ENCODE measurements at places on chromosomes 2 and 18.
A peak's percentile ranks its signal among the peaks of the same experiment; 100 is the strongest.

DNA sequence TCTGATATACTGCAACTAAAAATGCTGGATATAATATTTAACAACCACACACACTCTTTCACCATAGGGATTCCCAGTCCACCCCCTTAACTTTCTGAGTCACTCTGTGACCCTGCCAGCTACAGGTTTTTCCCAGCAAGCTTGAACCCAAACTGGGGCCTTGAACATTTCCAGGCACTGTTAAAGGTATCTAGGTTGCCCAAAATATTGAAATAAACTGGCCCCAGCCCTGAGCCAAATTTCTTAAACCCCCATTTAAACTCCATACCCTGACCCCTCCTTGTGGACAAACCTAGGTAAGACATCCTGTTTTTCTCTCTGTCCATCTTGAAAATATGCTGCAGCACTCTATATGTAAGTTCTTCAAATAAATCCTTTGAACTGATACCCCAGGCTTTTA lies 19.7 kb upstream of the DCTN1 start:
- peak; percentile 14 for DNase-seq

DNA sequence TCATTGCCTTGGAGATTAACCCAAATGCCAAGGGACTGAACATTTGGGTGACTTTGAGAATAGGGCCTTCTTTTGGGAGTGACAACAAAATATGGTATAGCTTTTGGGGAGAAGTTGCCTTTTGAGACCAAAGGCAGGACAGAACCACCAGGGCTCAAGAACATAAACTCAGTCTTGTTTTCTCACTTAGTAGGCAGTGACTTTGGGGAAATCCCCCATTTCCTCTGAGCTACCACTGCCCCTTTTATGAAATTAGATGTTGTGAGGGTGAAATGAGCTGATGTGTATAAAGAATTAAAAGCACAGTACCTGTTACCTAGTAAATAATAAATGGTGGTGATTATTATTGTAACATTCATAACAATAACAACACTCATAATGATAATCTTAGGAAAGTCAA lies 36.5 kb downstream of the GPD2 start:
- no peak for DNase-seq

DNA sequence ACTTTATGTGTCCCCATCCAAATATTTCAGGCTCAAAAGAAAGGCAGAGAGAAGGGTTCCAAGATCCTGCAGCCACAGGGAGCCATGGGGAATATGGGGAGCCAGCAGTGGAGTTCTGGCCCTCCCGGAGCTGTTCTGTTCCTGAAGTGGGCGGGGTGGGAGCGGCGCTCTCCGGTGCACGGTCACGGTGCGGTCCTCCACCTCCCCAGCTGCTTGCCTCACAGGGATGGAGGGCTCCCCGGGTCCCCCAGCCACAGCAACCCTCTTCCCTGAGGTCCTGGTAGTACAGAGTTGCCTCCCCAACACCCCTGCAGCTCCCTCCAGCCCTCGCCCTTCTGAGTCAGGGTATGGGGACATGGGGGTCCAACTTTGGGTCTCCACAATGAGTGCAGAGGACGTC lies 26.2 kb upstream of the SNED1 start:
- no peak for DNase-seq

DNA sequence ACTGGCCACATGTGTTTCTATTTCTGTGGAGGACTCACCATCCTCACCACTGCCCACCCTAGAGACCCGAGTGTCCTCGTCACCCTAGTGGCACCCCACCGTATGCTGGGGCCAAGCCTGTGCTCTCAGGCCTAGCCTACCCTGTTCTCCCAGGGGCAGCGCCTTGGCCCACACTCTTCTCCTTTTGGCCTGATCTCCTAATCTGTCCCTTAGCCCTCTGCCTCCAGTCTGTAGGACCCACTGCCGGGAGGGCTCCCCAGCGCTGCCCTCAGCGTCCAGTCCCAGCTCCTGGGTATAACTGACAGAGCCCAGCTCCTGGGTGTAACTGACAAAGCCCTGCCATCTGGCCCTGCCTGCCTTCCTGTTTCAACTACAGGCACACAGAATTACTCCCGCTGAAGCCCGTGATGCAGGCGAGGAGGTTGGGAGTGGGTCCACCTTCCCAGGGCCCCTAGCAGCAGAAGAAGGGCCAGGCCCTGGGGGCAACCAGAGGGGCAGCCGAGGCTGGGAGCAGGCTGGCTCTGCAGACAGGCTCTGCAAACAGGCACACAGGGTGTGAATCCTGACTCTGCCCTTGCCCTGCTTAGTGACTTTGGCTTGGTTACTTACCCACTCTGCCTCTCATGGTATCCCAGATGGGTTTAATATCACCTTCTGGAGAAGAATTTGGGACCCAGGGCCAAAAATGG lies 25.6 kb upstream of the PTMA start:
- DNase-seq: peak; percentile 39

DNA sequence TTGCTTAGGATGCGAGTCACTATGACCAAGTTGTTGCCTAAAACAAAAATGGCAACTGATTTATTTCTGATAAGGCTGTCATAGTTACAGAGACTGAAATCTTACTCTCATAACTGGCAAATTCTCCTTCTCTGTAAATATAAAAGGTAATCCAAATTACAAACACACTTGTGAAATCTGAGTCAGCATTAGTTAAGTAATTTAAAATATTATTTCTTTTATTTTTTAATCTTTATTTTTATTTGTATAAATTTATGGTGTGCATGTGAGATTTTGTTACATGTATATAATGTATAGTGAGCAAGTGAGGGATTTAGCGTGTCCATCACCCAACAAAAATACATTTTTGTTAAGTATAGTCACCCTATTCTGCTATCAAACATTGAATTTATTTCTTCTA lies 1342.8 kb upstream of the TMEFF2 start:
- no peak for DNase-seq

DNA sequence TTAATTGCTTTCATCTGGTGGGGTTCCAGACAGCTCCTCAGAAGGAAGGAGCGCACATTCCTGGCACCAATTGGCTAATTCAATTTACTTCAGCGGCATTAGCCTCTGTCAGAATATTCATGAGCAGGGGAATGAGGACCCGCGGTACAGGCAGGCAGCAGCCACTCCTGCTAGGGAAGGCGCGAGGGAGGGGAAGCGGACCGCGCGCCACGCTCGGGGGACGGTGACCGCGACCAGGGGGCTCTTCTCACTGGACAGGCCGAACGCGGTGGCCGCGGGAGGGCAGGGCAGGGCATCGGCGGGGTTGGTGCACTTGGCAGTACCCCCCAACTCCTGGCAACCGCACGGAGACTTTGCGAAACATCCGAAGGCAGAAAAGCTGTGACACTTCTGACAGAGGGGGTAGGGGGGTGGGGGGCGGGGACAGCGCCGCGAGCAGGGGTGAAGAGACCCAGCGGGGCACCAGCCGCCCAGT lies at the start of gene CDH20:
TSS of gene CDH20 (plus strand) at position 160 of the 475 bp plus-strand sequence.
- DNase-seq: no peak

DNA sequence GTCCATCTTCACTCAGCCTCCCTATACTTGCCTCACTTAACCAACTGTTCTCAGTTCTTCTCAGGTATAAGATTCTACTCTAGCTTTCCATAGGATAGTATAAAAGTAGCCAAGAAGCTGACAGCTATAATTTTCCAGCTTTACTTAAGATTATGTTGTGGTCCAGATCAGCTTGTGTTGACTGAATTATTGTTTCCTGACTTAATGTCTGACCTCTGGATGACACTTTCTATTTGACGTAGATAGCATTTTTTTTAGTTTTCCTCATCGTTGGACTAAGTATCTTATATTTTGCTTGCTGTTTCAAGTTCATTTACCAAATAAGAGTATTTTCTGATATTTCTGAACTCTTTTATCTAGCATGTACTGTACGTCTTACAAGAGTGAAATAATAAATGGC lies 1272.5 kb upstream of the CDH2 start:
- DNase-seq: no peak

GRCh38 chr18:23578891-23579653 lies 7.2 kb downstream of the NPC1 start:
- DNase-seq: no peak

- no peak for DNase-seq
Observed at GRCh38 chr2:73205611-73206010, 3.2 kb downstream of the NOTO start.

GRCh38 chr2:129483366-129483765 lies 496.1 kb upstream of the RAB6C start:
- DNase-seq: no peak

DNA sequence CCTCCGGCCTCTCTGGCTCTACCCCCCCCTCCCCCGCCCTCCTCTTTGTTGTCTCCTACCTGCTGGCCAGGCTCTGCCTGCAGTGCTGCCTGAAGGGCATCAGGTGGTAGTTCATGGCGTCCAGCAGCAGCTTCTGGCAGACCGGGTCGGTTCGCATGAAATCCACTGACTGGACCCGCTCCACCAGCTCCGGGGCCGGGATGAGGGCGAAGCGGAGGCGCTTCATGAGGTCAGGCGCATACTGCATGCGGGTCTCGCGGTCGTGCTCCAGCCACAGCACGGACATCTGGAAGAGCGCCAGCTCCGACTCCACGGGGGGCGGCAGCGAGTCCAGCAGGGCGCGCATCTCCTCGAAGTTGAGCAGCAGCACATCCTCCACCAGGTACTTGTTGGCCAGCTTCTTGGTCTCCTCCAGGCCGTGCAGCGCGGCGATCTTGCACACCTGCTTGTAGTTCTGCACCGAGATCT lies 3.2 kb downstream of the KLHL14 start:
- DNase-seq: no peak

GRCh38 chr18:77481541-77481940 lies 231.9 kb downstream of the GALR1 start:
- no peak for DNase-seq

GRCh38 chr2:39124746-39125057 lies 3.9 kb upstream of the SOS1 start:
- no peak for DNase-seq

DNA sequence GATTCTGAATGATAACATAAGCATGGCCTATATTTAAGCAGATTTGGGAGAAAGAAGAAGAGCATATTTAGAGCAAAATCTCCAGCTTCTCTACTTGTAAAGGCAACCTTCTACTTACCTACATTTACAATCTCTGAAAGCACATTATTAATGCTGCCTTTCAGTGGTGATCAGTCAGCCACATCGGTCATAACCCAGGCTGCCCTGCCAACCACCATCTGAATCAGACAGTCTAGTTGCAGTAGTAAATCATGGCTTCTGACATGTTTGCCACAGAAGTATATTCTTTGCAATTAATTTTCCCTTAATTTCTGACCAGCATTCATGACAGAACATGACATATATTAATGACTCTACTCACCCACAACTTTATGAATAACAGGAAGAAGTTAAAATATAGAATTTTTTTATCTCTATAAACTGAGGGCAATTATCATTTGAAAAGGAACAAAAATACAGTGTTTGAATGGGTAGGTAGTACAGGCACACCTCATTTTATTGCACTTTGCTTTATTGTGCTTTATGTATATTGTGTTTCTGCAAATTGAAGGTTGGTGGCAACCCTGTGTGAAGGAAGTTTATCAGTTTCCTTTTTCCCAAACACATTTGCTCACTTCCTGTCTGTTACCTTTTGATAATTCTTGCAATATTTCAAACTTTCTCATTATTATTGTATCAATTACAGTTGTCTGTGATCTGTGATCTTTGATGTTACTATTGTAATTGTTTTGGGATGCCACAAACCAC lies 531.6 kb upstream of the CHAC2 start:
- peak; percentile 11 for DNase-seq

DNA sequence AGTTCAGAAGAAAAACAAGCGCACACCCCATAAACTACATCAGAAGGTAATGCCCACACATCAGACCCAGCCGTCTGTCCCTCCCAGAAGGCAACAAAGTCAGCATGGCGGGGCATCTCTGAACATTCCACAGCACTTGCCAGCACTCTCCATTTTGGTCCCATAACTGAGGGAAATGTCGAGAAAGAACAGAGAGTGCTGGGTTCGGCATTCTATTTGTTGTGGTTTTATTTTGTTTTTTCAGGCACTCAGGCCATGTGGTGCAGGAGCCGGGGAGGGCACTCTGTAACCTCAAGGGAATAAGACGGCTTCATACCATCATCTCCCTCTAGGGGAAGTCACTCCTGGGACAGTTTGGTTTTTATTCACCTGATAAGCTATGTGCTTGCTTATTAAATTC lies 156.0 kb downstream of the SEPTIN10 start:
- no peak for DNase-seq

DNA sequence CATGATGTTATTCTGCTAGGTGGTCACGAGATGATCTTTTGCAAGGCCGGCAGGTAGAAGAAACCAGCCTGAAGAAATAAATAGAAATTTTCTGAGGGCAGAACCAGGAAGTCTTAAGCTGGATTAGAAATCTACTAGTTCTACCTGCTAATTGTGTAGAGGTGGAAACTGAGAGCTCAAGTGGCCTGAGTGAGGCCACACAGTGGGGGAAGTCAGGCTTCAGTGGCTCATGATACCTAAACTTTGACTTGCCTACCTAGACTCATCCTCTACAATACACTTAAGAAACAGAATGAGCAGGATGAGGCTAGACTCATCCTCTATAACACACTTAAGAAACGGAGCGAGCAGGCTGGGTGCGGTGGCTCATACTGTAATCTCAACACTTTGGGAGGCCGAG lies 134.9 kb upstream of the NDUFV2 start:
- no peak for DNase-seq

- no peak for DNase-seq
Observed at GRCh38 chr2:71935262-71935848, 212.3 kb downstream of the CYP26B1 start.

DNA sequence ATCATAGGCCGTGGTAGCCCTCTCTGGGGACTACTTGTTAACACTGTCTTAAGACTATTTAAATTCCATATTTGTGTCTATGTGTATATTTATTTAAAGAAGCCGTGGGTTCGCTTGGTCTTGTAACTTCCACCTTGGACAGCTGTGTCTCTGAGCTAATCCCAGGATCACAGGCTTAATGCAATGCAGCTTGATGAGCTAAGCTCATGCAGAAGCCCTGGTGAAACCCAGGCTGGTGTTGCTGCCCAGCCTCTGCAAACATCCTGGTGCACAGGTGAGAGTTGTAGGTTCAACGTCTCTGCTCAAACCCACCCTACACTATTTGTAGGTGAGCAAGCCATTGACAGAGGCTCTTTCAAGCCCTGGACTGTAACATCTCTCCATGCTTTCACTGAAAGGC lies 211.8 kb downstream of the FAM210A start:
- no peak for DNase-seq

DNA sequence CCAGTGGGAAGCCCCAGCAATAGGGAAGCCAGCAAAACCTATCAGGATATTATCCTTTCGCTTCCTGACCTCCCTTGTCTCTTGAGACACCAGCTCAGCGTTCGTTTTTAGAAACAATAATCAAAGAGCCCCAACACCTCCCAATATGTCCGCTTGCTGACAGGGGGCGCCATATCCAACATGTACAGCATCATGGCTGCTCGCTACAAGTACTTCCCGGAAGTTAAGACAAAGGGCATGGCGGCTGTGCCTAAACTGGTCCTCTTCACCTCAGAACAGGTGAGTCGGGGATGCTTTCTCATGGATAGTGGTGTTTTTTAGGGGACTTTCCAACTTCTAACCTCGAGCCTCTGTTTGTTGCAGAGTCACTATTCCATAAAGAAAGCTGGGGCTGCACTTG lies 28.7 kb downstream of the GAD1 start:
- DNase-seq: no peak

DNA sequence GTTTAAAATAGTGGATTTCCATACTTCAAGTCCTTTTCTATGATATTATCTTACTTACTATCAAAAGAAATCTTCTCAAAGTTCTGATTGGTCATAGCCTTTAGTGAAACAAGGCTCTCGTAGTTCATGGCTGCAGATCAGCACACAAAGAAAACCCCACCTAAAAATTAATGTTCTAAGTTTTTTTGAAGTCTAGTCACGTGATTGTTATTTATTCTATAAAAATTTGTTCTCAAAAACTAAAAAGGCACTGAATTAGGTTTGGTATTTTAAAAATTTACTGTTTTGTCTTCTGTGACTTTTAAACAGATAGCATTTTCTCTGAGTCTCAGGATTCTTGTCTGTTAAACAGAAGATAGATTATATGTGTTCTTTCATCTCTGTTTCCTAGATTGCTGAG lies 122.4 kb downstream of the KCNH7 start:
- no peak for DNase-seq

All from SHP77 treated with DMSO at 0.1 percent for 48 hours (cell line).